ENCODE measurements at places on chromosomes 4 and X.

DNA sequence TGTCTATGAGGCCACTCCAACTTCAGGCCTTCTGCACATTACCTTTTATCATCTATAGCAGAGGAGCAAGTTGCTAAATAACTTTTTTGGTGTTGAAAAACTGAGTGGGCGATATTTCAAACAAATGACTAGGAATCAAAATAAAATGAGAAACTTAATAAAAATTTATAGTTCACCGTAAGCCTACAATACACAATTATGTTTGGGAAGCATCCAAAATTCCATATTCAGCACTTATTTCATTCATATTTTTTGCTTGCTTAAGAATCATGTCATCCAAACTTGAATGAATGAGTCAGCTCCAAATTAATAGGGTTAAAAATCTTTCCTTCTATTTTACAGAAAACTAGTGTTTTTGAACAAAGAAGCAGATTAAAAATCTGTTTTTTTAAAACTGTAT, 119.1 kb downstream of the SH3RF1 start:
- DNase-seq: no peak

DNA sequence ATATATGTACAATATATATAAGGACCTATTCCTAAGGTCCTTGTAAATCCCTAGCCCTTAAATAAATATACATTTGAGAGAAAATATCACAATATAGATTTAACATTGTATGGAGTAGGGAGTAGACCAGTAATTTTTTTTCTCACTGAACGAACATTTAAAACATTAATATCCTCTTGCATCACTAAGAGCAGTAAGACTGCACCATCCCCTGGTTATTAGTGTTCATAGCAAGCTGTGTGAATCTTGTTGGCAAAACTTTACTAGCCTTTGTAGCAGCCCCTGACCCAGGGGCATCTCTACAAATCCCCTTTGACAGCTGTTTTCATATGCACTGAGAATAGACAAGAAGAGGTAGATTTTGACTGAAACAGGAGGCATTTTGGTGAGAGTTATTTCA, 146.5 kb downstream of the IL1RAPL2 start:
- DNase-seq: no peak

DNA sequence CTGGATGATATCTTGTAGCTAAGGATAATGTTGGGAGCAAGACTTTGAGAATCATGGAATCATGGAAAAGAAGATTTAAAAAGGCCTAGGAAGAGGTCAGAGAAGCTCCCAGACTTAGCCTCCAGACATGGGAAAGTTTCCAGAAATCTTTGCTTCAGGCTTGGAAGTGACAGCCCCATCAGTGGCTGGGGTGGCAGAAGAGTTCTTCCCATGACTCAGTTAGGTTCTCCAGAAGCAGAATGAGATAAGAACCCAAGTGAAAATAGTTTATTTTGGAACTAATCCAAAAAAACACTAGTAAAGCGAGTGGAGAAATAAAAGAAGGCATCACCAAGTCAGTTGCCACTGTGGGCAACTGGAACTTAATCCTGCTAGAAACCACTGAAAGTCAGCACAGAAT, 506.9 kb downstream of the MID1IP1 start:
- DNase-seq: no peak

- DNase-seq: no peak
Observed at GRCh38 chr4:89296896-89297295, 10.7 kb downstream of the GPRIN3 start.

GRCh38 chrX:50718776-50719175, 95.2 kb downstream of the SHROOM4 start:
- no peak for DNase-seq

- DNase-seq: no peak
Observed at GRCh38 chr4:148205476-148205875, 236.7 kb downstream of the NR3C2 start.

DNA sequence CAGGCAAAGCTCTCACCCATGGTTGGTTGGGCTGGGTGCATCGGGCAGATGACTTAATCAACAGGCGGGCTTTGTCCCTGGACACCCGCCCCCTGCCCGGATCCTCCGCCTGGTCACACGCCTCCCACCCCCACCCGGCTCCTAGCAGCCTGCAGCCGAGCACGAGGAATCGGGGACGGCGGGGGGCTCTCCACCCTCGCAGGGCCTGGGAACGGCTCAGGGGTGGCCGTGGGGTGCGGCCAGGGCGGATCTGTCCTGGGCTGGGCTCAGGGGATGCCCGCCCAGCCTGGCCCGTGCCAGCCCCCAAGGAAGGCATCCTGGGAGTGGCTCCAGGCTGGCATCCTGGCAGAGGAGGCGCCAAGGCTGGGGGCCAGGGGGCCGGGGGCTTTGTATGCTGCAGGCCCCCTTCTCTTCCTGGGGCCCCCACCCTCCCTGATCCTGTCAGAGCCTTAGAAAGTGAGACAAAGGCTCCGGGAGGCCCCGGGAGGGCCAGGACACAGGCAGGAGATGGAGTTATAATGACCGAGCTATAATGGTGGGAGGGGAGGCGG, 32.5 kb upstream of the FGFR3 start:
- DNase-seq: no peak

GRCh38 chr4:152045807-152046571, 285.2 kb upstream of the GATB start:
- DNase-seq: no peak

GRCh38 chr4:92618968-92619367, 315.2 kb downstream of the GRID2 start:
- no peak for DNase-seq

GRCh38 chrX:63404332-63404731, 53.2 kb upstream of the SPIN4 start:
- DNase-seq: no peak

- no peak for DNase-seq
Observed at GRCh38 chr4:26207631-26208030, 113.2 kb upstream of the RBPJ start.

DNA sequence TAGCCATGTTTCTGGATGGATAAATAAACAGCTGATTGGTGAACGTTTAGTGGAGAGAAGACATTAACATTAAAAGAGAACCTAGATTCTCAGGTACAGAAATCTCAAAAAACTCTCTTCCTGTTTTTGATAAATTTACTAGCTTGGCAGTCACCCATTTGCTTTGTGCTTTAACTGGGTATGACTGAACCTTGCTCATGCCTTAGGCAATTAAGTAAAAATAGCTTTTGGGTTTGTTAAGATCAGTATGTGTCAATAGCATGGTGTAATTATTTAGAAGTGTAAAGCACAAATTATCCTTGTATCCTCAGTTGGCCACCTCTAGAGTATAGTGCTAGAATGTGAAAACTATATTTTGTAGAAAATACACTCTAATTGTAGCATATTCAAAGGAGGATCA, 200.0 kb downstream of the CFAP299 start:
- DNase-seq: no peak

DNA sequence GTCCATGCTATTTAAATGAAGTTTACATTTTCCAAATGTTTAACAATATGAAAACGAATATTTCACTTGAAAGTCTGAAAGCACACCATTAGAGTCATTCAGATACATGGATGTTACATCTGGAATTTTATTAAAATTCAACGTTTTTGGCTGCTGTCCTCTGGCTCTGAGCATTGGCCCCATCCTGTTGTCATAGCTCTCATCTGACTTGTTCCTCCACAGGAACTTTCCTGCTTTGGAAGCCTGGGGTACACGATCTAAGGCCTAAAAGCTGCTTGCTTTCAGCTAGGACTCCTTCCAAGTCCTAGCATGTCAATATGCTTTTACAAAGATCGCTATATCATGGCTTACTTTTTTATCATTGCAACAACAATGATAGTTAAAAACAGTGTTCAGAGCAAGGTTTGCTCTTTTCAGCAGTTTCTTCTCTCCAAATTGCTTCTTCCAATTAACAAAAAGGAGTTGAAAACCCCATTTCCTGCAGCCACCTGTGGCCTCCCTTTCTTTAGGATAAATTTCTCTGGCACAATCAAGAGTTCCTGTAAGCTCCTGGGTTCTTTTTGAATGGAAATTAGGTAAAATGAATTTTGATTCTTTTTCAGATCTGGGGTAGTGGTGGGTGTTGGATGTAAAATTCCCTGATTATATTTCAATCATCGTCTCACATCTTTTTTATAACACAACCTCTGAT, 413.4 kb upstream of the AGA start:
- DNase-seq: no peak

GRCh38 chrX:51641421-51642021, 22.8 kb upstream of the CENPVL3 start:
- DNase-seq: no peak

GRCh38 chr4:67052814-67053675, 492.3 kb downstream of the CENPC start:
- DNase-seq: no peak

DNA sequence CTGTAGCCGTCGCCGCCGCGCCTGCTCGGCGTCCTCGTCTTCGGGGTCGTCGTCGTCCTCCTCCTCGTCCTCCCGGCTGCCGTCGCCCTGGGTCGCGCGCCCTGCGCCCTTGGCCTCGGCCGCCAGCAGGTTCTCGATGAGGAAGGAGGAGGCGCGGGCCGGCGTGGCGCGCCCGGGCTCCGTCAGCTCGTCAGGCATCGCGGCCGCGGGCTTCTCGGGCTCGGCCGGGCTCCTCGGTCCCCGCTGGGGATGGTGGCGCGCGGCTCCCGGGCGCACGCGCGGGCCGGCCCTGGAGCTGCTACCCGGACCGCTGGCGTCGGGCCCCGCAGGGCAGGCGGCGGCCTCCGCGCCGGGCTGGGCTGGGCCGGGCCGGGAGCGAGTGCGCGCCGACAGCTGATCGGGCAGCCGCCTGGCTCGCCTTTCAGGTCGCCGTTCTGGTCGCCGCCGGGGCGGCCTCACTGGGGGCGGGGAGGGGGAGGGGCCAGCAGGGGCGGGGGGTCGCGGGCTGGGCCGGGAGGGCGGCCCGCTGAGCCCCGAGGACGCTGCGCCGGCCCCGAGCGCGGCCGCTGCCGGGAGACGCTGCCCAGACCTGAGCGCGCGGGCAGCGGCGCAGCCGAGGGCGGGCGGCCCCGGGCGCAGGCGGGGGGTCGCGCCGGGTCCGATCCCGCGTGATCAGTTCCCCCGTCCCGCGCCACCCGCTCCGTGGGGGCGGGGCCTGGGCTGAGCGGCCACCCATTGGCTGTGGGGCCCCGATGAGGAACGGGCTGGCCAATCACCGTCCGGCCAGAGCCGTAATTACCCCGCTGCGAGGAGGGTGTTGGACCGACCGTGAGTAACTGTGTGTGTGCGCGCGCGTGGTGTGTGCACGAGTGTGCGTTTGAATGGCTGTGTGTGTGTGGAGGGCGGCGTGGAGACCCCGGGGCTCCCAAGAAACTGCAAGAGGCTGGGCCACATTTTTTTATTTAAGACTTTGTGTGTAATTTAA, at the start of gene HMX1:
TSS of gene HMX1 (minus strand) at position 423 of the 985 bp plus-strand sequence. CDS start at position 198, 225 bp downstream.
- DNase-seq: no peak

GRCh38 chr4:18980516-18981233, 959.1 kb upstream of the LCORL start:
- DNase-seq: no peak

- DNase-seq: no peak
Observed at GRCh38 chrX:68930542-68931317, 101.9 kb downstream of the EFNB1 start.

DNA sequence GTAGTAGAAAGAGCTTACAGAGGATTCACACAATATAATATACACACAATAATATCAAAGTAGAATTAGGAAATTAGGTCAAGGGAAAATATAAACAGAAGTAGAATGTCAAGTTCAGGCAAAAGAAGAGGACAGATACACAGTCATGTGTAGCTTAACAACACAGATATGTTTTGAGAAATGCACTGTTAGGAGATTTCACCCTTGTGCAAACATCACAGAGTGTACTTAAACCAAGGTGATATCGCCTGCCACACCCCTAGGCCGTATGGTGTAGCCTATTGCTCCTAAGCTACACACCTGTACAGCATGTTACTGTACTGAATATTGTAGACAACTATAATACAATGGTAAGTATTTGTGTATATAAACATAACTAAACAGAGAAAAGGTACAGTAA, 110.0 kb upstream of the EDNRA start:
- no peak for DNase-seq

GRCh38 chr4:107133965-107134653, 98.0 kb upstream of the DKK2 start:
- no peak for DNase-seq

DNA sequence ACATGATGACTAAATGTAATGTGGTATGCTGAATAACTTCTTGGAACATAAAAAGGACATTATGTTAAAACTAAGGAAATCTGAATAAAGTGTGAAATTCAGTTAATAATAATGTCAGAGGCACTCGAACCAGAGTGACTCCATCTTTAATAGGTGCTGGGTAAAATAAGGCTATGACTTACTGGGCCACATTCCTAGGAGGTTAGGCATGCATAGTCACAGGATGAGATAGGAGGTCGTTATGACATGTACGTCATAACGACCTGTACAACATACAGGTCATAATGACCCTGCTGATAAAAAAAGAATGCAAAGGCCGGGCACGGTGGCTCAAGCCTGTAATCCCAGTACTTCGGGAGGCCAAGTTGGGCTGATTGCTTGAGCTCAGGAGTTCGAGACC, 28.9 kb upstream of the OPHN1 start:
- no peak for DNase-seq

GRCh38 chr4:152220201-152220666, 315.7 kb downstream of the FBXW7 start:
- no peak for DNase-seq

- no peak for DNase-seq
Observed at GRCh38 chr4:110484767-110485166, 8.8 kb downstream of the ENPEP start.

- no peak for DNase-seq
Observed at GRCh38 chr4:118985170-118986000, 96.7 kb downstream of the SYNPO2 start.

GRCh38 chr4:108078024-108078733, 88.5 kb downstream of the HADH start:
- no peak for DNase-seq

Data from DMS79 (cell line).